ENCODE measurements at places on chromosomes 16 and 17.

GRCh38 chr17:3722716-3723115 lies 987 bp upstream of the HASPIN start:
- DNase-seq: no peak

GRCh38 chr16:54591816-54592246 lies 305.2 kb upstream of the IRX3 start:
- DNase-seq: no peak

DNA sequence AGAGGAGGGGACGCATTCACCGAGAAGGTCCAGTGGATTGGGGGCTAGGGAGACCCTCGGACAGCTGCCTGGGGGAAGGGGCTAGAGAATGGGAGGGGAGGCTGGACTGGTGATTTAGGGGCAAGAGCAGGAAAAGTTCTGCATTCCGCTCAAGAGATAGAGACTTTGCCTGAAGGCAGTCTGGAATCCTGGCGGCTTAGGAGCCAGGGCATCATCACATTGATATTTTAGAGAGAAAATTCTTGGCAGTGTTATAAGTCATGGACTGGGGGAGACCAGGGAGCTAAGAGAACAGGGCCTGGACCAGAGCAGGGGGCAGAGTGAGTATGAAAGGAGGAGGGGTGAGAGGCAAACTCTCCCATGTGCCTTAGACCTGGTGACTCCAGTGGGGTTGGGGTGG lies 35.8 kb downstream of the MSI2 start:
- DNase-seq: no peak

DNA sequence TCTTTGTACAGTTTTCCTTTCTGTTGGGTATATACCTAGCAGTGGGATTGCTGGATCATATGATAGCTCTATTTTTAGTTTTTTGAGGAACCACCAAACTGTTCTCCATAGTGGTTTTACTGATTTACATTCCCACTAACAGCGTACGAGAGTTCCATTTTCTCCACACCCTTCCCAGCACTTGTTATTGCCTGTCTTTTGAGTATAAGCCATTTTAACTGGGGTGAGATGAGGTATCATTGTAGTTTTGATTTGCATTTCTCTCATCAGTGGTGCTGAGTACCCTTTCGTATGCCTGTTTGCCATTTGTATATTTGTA lies 887 bp upstream of the EVI2B start:
- DNase-seq: no peak

DNA sequence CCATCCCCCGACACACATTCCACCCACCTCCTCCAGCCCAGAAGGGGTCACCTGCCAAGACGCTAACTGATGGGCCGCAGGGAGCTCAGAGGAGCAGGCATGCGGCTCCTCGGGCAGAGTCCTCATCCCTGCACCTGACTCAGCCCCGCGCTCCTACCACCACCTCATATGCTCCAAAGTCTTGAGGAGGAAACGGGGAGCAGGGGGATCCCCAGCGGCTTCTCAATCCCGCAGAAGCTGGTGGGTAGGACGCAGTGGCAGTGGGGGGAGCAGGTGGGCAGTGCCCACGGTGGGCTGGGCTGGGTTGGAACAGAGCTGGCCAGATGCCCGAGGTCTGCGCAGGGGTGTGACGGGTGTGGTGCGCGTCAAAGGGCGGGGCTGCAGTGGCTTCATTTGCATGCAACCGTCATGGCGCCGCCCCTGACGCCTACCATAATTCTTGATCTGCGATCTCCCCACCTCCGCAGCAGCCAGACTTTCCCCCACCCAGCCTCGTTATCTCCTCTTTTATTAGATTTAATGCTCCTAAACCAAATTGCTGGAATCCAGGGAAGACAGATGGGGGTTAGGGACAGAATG lies 39.0 kb upstream of the EMP2 start:
- DNase-seq: no peak

DNA sequence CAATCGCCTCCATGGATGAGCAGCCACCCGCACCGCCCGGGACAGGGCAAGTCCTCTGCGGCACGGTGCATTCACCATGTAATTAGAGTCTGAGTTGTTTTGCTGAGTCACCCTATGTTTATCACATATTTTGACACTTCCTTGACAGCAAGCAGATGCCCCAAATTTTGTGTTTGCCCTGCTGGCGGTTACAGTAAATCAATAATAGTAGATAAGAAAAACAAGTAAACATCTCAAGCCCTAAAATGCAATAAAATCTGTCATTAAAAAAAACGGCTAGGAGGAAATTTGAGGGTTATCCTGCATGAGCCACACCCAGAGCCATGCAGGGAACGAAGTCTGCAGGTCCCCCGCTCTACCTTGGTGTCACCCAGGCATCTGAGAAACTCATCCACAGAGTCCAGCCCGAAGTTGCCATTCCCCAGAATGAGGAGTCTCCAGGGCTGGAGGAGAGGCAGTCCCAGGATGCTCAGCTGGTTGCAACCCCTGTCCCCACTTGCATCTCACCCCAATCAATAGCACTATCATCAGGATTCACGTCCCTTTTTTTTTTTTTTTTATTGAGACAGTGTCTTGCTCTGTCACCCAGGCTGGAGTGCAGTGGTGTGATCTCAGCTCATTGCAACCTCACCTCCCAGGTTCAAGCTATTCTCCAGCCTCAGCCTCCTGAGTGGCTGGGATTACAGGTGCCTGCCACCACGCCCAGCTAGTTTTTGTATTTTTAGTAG lies 16.5 kb upstream of the ST6GALNAC1 start:
- DNase-seq: no peak

- DNase-seq: no peak
Measured at GRCh38 chr17:82548681-82549303, 29.3 kb downstream of the FOXK2 start.

DNA sequence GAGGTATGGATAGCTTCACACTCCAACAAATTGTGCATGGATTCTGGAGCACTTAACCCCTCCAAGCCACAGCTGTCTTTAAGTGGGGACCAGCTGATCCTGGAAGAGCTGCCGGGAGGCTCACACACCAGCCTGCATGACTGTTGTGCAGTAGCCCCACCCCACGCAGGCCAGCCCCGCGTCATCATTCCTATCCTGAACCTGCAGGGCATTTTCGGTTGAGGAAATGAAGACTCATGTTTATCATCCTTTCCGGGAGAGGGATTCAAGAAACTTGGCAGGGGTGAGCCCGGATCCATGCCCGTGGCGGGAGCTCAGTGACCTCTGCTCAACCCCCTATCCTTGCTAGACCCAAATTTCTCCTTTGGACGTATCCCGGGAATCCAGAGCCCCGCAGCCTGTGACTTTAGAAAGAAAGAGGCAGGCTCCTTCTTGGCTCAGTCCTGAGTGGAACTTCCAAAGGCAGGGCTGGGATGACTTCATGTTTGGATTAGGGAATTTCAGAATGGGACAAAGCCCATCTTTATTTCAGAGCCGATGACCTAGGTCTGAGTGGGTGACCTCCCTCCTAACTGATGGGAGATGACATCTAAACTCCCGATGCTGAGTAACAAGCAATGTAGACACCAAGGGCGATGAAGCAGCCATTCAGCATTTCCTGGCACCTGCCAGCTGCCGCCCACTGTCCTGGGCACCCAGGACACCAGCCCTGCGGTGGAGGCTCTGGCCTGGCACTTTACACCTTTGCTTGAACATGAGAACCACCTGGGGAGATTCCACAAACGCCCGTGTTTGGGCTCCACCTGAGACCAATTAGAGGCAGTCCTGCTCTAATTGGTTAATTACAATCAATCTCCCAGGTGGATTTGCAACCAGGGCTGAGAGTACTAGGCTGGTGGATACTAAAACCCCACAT lies 43.3 kb upstream of the CMIP start:
- DNase-seq: no peak

- DNase-seq: no peak
Measured at GRCh38 chr17:10618202-10618635, 38.9 kb downstream of the MYH3 start.

DNA sequence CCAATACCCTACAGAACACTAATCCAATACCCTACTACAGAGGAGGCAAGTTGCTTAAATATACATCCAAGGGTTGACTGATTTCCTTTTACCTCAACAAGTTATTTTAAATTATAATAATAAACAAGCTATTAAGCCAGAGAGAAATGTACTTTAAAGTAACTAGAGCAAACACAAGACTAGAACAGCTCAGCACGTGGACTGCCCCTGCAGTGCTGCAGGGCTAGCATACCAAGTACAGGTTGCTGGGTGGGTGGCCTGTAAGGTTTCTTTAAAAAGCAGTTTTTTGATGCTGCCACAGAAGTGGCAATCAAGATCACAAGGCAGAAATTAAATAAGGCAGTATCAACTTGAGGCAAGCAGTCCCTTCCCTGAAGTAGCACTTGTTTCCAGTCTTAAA lies 63.5 kb downstream of the PARN start:
- DNase-seq: no peak

- DNase-seq: no peak
Measured at GRCh38 chr17:41992576-41992975, 24.7 kb downstream of the DNAJC7 start.

DNA sequence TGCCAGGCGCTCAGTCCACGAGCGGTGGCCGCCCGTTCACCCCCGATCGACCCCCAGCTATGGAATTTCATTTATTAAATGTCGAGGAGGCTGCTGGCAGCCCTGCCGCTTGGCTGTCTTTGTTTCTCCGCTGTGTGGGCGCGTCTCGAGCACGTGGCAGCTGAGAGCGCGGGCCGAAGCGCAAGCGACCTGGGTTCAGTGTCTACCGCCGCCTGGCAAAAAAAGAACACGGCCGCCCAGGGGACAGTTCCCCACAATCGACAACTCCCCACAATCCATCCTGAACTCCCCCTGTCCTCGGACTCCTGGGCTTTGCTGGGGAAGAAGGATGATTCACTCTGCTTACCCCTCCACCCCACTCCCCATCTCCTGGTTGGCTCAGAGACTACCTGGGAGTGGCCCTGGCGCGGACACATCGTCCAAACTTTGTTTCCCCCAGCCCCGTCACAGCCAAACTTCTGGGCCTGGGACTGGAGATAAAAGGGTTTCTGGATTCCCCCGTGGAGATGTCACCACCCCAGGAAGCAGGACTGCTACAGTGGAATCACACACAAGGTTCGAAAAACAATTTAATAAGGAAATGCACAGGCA lies 1.7 kb upstream of the ANKRD13B start:
- DNase-seq: peak; percentile 87

- no peak for DNase-seq
Measured at GRCh38 chr16:5463820-5464219, 366.2 kb upstream of the EEF2KMT start.

GRCh38 chr16:1197237-1197866 lies 27.7 kb downstream of the TPSG1 start:
- no peak for DNase-seq

- peak; percentile 31 for DNase-seq
Measured at GRCh38 chr16:1300664-1301476, 8.6 kb upstream of the UBE2I start.

- no peak for DNase-seq
Measured at GRCh38 chr16:17658881-17659280, 188.1 kb upstream of the XYLT1 start.

DNA sequence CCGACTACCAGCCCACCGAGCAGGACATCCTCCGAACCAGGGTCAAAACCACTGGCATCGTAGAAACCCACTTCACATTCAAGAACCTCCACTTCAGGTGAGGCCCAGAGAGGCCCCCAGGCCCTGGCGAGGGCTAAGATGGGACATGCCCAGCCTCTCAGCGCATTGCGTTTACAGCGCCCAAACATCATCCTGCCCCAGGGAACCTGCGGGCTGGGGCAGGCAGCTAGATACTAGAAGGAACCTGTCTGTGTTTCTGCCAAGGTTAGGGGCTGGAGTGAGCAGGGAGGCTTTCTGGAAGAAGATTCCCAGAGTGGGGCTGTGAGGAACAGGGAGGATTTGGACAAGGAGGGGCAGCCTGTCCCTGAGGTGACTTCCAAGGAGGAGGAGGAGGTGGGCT lies 90.6 kb downstream of the AMFR start:
- DNase-seq: no peak

GRCh38 chr16:86823888-86824671 lies 245.7 kb downstream of the FOXL1 start:
- no peak for DNase-seq

DNA sequence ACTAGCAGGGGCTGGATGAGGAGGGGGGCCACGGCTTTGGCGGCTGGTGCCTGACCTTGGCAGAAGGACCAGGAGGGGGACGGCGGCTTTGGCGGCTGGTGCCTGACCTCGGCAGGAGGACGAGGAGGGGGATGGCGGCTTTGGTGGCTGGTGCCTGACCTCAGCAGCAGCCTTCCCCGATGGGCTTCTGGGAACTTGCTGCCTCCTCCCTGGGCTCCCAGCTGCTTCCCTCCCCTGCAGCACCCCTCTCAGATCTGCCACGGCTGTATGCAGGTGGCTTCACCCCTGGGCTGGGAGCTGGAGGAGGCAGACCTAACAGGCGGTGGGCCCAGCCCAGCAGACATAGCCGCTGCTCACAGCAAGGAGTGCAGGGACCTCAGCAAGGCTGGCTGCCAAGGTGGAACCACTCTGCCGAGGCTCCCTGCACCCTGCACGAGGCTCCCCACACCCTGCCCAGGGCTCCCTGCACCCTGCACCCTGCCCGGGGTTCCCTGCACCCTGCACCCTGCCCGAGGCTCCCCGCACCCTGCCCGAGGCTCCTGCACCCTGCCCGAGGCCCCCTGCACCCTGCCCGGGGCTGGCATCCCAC lies 38.4 kb upstream of the CBFA2T3 start:
- DNase-seq: no peak

DNA sequence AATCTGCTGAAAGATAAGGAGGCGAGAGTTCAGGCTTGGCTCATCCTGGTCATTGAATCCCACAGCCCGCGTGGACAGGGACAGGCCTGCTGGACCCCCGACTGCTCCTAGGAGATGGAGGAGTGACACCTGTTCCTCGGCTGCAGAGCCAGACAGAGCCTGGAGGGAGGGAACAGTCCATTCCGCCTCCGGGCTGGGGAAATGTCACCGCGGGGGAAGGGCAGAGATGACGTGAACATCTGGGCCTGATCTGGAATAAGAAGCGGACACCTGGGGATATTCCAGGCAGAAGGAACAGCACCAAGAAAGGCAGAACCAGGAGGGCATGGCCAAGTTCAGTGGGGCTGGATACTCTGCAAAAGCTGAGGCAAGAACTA lies 1.5 kb downstream of the ZNF747 start:
- no peak for DNase-seq

DNA sequence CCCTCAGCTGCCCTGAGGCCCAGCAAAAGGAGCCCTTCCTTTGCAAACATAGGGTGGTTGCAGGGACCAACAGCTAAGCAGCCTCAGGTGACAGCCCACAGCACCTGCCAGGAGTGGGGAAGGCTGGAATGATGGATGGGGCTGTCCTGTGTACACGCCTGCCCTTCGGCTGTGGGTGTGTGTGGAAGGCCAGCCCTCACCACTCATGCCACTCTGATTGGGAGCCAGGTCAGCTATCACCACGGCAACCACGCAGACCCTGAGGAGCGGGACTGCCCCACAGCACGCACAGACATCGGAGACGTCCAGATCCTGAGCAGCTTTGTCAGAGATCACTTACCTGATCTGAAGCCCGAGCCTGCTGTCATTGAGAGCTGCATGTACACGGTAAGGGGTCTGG lies 11.9 kb downstream of the PIPOX start:
- no peak for DNase-seq
